ENCODE measurements at places on chromosomes 6 and 20.

DNA sequence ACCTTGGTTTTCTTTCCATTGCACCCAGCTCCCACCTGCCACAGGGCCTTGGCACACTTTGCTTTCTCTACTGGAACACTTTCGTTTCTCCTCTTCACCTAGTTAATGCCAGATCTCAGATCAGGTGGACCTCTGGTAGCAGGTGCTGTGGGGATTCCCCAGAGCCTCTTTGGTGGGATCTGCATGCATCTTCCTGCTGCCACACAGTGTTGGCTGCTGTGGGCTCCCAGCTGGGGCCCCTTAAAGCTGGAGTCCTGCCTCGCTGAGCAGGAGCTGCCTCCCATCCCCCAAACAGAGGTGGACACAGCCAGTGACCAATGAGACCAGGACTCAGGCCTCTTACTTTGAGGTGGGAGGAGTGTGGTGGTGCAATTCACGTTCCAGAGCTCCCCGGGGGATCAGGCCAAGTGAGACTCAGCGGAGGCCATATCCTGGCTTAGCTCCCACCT lies 28.4 kb downstream of the CEBPB start:
- no peak for DNase-seq

DNA sequence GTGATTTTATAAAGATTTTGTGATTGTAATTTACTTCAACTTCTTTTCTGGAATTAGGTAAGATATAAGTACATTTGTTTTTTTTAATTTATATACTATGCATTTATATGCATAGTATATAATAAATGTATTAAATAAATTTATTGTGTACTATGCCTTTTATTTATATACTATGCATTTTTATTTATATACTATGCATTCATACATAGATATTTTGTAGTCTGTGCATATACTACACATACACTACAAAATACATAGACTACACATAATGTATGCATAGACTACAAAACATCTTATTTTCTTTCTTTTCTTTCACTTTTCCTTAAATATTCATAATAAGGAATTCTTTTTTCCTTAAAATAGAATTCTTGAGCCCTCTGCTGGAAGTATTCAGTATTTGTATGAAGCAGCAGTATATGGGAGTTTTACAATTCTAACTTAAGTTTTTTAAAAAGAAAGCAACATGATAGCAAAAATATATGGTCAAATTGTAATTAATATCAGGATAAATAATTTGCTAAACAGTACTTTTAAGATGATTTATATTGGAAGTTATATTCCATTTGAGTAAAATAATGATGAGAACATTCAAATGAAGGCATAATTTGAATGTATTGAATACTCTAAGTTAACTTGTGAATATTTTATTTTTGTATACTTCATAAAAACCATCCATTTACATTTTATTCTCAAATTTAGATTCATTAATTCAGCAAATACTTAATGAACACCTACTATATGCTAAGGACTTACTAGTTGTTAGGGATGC lies 129.3 kb downstream of the KLHL32 start:
- DNase-seq = no peak

DNA sequence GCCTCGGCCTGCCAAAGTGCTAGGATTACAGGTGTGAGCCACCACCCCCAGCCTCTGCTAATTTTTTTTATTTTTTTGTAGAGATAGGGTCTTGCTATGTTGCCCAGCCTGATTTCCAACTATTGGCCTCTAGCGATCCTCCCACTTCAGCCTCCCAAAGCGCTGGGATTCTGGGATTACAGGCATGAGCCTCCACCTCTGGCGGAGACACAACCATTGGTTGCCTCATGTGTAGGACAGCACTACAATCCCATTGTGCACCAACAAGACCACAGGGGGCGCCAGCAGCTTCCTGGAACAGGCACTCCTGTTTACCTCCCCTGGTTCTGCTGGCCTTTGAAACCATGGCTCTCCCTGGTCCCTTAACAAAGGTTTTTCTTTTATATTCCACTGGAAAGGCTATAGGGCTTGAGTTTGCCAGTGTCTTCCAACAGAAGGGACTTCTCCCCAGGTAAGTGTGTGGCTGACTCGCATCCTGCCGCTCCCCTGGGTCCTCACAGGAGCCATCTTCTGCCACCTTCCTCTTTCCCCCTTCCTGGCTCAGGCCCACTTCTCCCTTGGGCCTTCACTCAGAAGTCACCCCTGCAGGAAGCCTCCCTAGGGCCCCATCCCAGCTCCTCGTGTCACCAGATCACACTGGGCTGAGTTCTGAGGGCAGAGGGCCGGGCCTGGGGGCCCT lies 39.2 kb upstream of the TLDC2 start:
- DNase-seq = peak; percentile 36

GRCh38 chr6:32622545-32623401 lies 14.4 kb upstream of the HLA-DQA1 start:
- DNase-seq = no peak

- DNase-seq = no peak
These were observed 10.5 kb downstream of the SLC13A3 start for GRCh38 chr20:46640536-46641311.

DNA sequence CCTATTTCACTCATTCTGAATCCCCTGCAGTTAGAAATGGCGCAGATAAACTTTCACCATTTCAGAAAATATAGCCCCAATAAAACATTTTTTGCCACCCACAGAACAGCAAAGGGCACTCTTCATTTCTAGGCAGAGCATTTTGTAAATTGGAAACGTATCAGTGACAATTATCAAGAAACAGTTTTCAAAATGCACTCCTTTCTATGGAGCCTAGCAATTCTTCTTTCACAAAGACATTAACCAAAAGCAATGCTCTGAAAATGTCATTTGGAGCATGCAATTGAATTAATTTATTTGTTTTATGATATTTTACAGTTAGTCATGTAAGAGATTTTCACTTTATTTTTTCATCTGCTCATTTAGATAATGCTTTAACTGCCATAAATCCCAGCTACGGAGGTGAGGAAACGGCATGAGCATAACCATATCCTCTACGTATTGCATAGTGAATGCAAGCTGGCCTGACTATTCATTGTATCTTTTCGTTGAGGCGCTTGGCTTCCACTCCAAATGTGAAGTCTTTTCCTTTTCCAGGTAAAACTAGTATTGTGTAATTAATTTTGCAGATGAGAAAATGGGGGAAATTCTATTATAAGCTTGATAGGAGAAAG lies 813.4 kb downstream of the C6orf118 start:
- no peak for DNase-seq

DNA sequence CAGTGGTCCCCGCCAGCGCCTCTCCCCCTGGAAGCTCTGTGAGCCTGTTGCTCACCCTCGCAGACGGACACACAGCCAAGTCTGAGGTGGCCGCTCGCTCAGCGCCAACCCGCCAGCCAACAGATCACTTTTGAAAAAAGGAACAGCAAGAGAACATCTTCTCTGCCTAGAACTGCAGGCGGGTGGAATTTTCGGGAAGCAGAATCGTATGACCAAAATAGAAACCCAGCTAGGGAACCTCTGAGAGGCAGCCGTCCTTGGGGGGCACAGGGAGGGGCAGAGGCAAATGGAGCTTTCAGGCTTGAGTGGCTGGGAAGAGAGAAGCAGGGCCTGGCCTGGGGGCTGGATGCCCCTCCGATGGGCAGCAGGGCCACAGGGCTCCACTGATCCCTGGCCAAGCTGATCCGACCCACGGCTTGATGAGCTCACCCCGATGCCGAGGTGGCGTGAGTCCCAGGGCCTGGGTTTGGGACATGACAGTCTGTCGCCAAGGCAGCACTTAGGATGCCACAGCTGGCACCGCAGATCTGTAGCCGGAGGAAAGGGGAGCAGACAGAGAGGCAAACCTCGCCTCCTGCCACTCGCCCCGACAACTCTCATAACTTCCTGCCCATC lies 9.8 kb downstream of the NFATC2 start:
- no peak for DNase-seq

- DNase-seq = no peak
These were observed 781.7 kb upstream of the CITED2 start for GRCh38 chr6:140156131-140156530.

- no peak for DNase-seq
These were observed 181.5 kb upstream of the LAMP5 start for GRCh38 chr20:9332791-9333479.

DNA sequence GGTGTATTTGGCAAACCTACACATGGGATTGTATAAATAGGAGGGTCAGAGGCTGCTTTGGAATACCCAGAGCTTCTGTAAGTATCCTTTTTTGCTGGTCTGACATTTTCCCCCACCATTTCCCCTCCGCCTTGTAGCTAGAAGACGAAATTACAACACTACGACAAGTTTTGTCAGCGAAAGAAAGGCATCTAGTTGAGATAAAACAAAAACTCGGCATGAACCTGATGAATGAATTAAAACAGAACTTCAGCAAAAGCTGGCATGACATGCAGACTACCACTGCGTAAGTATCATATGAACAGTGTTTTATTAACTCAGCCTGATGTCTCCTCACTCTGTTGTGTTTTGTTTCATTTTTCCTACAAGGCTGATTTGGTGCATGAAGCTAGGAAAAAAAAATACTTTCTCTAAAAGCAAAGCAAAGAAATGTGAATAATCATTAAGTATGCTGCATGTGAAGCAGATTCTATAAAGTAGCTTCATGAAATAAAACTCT lies 72.7 kb downstream of the HDDC2 start:
- DNase-seq = no peak

DNA sequence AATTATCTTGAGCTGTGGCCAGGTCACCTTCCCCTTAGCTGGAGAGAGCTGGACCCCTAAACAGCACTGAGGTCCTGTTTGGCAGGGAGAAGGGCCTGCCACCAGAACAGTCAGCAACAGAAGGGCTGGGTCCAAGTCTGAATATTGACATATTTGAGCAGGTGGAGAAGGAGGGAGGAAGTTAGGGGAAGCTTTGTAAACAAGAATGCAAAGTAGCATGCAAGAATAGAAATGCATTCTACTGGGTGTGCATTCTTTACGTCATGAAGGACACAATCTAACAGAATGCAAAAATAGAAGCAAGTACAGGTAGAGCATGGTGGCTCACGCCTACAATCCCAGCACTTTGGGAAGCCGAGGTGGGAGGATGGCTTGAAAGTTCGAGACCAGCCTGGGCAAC lies 100.5 kb downstream of the QRSL1 start:
- no peak for DNase-seq

DNA sequence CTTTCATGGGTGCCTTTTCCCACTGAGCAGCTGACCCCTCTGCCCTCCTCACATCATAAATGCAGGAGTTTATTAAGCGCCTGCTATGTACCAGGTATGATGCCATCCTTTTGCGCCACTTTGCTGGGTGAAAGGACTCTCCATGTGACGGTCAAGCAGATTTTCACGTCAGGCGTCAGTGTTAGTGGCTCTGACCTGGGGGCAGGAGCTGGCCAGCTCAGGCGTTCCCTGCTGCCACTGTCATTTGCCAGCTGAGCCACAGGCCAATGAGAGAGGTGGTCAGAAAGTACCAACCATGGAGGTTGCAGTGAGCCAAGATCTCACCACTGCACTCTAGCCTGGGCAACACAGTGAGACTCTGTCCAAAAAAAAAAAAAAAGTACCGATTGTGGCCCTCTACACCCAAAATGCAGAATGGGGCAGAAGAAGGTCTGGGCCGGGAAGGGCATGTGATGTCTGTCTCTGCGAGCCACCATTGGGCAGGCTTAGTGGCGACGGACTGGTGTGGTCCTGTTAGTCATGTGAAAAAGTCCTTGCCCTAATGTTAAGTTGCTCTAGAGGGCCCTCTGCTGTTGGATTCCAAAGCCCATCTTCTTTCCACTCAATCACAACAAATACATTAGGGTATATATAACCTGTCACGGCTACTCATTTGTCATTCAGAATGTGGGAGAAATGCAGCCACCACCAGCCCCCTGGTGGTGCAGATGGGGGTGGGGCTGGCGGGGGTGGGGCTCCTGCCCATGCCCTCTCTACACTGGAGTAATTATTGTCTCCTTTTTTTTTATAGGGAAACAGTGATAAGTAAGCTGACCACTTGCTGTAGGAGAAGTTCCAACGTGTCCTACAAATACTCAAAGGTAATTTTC lies 18.4 kb upstream of the SLC22A1 start:
- DNase-seq = no peak

- DNase-seq = no peak
These were observed 25.0 kb downstream of the GDAP1L1 start for GRCh38 chr20:44271915-44272663.

DNA sequence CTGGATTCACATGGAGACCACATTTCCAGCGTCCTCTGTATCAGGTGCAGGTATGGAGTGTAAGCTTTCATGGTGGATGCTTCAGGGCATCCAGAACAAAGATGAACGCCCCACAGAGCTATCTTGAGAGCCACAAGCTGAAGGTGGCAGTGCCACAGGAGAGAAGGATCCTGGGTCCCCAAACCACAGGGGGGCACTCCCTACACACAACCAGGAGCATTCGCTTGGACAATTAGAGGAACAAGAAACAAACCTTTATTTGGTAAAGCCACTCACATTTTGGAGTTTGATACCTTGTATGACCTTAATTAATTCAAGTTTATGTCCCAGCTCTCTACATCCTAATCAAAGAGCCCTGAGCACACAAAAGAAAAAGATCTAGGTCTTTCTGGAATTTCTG lies 406.3 kb downstream of the PREX1 start:
- no peak for DNase-seq

- DNase-seq = no peak
These were observed 7.3 kb downstream of the EBF4 start for GRCh38 chr20:2699775-2700413.

Measured in stimulated activated CD8-positive, alpha-beta memory T cell treated with anti-CD3 and anti-CD28 coated beads, Interleukin-4, amount 100 ng/mL, for 24 hours (primary cell).